Effector memory CD8-positive, alpha-beta T cell (primary cell): ENCODE measurements at places on chromosomes 16 and 17.

DNA sequence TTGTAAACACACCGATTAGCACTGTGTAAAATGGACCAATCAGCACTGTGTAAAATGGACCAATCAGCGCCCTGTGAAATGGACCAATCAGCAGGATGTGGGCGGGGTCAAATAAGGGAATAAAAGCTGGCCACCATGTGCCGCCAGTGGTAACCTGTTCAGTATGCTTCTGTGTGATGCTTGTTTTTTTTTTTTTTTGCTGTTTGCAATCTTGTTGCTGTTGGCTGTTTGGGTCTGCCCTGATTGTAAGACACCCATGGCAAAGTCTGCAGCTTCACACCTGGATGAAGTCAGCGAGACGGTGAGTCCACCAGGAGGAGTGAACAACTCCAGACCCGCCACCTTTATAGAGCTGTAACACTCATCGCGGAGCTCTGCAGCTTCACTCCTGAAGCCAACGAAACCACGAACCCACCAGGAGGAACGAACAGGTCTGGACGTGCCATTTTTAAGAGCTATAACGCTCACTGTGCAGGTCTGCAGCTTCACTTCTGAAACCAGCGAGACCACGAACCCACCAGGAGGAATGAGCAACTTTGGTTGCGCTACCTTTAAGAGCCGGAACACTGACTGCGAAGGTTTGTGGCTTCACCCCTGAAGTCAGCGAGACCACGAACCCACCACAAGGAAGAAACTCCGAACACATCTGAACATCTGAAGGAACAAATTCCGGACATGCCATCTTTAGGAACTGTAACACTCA, 85.0 kb upstream of the MED9 start:
- peak; percentile 68 for DNase-seq

- DNase-seq, result no peak
Measured at GRCh38 chr16:4315186-4316107, at the start of gene GLIS2. TSS of gene GLIS2 (plus strand) at chr16:4316067. CDS start at chr16:4332281, 16,214 bp downstream.

DNA sequence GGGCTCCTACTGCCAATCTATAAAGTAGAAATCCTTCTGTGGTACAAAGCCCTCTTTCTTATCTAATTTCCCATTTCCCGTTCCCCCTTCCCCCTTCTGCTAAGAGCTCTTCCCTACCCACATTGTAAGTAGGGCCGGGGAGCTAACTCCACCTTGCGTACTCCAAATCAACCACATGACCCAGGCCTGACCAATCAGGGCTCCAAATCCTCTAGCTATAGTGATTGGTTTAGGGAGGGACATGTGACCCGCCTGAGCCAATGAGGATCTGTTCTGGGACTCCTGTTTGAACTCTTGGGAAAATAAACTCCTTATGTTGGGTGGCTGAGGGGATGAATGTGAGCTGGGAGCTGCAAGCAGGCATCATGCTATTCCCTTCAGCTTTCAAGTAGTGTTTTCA, 40.9 kb upstream of the MEOX1 start:
- no peak for DNase-seq

DNA sequence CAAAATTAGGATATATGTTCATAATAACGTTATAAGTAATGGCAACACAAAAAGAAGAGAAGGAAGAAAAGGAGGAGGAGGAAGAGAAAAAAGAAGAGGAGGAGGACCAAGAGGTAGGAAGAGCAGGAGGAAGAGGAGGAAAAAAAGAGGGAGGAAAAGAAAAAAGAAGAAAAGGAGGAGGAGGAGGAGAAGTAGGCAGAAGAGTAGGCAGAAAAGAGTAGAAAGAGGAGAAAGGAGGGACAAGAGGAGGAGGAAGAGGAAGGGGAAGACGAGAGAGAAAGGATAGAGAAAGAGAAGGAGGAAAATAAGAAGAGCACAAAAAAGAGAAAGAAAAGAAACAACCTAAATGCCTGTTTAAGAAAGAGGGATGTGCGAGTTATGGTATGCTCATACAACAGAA, 5.6 kb upstream of the CD300LB start:
- DNase-seq, result no peak

GRCh38 chr16:68539711-68540239, 684 bp downstream of the ZFP90 start:
- DNase-seq, result peak; percentile 15

- DNase-seq, result no peak
Measured at GRCh38 chr17:12789075-12789480, 220 bp upstream of the ARHGAP44 start.

DNA sequence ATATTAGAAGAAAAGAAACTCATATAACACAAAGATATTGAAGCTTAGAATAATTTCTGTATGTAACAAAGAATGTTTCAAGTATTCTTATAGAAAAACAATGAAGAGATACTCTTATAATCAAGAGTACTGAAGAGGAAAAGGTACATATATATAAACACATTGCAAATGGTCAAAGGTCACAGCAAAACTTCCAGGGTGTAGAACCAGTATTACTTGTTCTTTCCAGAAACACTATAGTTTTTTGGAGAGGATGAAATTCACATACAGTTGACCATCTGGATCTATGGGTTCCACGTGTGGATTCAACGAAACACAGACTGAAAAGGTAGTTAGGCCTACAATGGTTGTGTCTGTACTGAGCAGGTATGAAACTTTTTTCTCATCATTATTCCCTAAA, 22.6 kb downstream of the PRPSAP1 start:
- DNase-seq, result no peak

DNA sequence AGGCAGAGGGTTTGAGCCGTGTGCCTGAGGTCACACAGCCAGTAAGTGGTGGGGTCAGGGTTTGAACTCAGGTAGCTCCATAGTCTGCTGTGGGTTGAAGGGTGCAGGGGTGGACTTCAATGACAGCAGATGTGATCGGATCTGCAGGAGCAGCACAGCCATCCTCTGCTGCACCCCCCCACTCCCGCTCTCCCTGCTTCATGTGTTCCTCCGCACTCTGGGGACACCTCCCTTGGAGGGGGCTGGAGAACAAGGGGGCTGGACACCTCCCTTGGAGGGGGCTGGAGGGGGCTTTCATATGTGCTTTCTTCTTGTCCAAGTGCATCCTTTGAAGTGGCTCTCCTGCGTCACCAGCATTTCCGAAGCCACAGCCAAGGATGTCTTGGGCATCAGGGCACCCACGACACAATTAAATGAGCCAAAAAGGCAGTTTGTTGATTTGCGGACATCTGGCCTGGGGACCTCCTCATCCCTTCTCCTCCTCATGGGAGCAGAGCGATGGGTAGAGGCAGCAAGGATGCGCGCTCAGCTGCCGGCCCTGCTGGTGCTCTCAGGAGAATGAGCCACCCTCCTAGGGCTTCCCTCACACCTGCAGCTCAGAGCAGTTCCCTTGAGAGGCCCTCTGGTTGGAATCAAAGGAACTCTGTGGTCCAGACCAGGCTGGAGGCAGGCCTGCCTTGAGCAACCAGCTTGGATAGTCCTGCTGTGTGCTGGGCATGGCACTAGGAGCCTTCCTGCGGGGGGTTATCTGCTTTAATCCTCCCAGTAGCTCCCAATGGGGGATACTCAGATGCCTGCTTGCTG, 26.2 kb downstream of the WSCD1 start:
- no peak for DNase-seq

DNA sequence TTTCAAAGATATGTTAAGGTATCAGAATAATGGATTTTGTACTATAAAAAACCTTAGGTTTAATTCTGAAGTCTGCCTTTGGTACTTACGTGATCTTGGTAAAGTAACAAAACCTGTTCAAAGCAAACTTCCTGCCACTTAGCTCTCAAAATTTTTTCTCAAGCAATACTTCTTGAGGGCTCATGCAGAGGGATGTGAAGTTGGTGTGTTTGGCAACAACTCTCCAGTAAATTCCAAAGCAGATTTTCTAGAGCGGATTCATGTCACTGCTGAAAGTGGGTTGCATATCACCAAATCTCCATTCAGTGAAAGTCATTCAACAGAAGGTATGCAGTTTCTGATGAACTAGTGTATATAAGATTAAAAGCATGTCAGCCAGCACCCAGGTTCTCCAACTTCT, 856.7 kb downstream of the CDH8 start:
- DNase-seq, result no peak

- no peak for DNase-seq
Measured at GRCh38 chr17:49015924-49016774, 19.0 kb downstream of the IGF2BP1 start.

GRCh38 chr17:9021992-9022572, 772 bp downstream of the NTN1 start:
- no peak for DNase-seq

GRCh38 chr17:78761789-78762406, 20.2 kb downstream of the CYTH1 start:
- no peak for DNase-seq

- no peak for DNase-seq
Measured at GRCh38 chr16:65660390-65660789, 538.5 kb upstream of the CDH11 start.

- DNase-seq, result peak; percentile 31
Measured at GRCh38 chr16:50721549-50722404, 20.1 kb upstream of the CYLD start.

- DNase-seq, result no peak
Measured at GRCh38 chr16:69157196-69157595, 24.7 kb downstream of the UTP4 start.

DNA sequence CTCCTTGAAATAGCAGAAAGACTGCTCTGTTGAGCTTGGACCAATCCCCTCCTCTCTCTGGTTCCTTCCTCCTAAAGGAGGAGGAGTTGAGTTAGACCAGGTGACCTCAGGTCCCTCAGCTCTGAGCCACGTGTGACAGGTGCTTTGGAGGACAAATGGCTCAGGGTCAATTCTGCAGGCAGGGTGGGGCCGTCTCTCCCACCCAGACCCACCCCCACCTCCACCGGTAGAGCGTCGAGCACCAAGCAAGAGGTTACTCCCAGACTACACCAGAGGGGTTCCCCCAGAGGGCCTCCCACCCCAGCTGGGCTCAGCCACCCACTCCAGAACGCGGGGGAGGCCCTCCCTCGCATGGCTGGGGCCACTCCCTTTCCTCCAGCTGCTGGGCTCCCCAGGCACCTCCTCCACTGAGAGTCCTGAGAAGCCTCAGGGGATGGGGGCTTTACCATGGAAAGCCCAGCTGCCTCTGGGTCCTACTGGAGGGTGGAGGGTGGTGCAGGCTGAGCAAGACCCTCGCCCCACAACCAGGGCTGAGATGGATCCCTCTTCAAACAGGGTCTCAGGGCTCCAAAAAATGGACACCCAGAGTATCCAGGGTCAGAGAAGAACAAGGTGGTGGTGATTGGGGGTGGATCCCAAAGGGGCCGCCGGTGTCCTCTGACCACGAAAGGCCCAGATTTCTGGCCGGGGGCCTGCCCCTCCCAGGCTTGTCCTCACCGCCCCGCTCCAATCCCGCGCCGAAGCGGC, 7.6 kb downstream of the MYO1C start:
- peak; percentile 45 for DNase-seq

- no peak for DNase-seq
Measured at GRCh38 chr17:21012736-21013135, 30.1 kb downstream of the USP22 start.

DNA sequence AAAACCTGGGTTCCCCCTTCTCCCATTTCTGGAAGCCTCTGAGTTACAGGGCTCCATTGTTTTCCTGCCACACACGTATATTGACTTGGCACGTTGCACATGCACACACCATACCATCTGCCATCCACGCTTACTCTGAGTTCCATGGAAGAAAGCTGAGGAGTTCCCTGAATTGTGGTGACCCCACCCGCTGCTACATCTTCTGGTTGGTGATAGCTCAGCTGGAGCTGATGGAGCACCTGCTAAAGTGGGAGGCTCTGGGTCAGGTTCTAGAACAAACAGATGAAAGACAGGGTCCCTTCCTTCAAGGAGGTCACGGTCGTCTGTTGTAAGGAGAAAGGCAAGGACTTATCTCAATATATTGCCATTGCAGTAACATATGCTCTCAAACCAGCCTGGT, 41.1 kb downstream of the TMEM11 start:
- no peak for DNase-seq

DNA sequence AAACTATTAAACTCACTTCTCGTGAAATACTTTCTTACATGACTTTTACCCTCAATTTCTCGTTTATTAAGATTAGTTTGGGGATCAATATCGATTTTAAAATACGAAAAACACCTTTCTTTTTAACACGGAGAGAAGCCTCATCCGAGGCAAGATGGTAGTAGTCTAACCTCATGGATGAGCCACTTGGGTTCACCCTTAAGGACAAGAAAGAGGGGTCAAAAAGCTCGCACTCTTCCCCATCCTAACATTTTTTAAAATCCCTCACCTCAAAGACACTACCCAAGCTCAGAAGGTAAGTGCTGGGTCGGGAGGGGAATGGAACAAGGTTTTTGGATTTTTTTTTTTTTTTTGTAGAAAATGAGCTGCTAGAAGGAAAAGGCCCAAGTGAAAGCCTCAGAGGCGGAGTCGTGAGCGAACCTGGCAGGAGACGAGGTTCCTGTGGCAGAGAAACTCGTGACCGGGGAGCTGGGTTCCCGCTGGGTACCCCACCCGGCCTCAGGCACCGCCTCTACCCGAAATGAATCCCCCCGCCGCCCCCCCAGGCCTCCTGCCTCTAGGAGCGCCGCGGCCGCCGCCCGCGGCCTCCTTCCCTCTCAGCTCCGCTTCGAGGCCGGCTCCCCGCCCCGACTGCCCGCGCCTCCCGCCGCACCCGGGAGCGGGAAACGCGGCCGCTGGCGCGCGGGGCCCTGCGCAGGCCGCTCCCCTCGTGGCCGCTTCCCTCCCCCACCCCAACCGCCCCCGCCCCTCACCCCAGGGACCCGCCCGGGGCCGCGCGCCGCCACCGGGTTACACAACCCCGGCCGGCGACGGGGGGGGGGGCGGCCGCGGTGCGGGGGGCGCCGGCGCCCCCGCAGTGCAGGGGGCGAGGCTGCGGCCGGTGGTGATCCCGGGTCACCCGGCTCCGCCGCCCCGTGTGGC, 1.6 kb downstream of the NUFIP2 start:
- peak; percentile 42 for DNase-seq

DNA sequence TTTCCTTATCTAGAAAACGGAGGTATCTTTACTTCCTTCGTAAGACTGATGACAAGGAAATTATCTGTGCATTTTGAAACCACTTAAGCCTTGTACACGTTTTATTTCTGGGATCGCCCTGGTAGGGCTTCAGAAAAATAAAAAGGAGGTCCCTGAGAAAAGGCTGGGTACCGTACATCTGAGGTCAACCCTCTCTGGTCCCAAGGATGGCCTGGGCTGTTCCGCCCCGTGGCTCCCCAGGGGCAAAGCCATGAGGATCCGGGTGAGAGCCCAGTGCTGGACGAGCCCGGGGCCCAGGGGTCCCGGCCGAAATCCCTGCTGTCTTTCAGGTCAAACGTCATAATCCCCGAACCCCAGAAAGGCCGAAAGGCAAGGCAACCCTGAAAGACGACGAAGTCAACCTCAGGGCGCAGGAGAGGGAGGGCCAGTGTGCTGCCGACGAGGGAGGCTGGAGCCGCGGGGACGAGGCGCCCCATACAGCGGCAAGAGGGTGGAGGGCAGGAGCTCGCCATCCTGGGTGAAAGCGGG, 656 bp upstream of the FUS start:
- no peak for DNase-seq
